ENCODE measurements at places on chromosomes 1 and 21.

DNA sequence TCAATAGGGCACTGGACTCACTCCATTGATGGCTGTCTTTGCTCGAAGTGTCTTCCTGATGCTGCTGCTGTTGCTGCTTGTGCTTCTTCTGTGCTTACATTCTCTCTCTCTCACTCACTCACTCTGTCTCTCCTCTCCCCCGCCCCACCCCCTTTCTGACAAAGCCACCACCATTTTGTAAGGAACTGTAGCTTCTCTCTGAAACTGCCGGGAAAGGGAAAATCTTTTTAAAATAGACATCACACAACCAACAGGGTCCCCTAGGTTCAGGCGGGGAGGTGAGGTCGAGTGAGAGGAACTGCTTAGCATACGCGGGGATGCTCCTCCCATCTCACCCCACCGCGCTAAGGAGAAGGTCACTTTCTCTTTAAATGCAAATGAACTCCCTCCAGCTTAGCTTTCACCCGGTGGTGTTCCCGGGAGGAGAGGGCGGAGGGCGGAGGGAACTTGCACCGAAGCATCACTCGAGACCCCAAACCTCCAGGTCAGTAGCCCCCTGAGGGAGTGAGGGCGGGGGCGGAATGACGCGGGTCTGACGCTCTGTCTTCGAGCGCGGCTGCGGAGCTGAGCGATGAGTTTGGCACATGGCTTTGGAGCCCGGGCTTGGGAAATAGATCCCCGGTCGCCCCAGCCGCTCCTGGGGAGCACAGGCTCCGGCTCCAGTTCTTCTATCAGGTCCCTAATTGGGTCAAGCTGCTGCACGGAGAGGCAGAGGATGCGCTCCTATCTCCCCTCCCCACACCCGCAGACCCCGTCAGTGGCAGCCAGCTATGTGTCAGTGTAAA lies at the start of gene CCDC28B:
CCDC28B (plus strand) TSS at position 370 of the 785 bp plus-strand sequence. CDS start 1,341 bp downstream, outside the sequence.
- peak; percentile 71 for DNase-seq

DNA sequence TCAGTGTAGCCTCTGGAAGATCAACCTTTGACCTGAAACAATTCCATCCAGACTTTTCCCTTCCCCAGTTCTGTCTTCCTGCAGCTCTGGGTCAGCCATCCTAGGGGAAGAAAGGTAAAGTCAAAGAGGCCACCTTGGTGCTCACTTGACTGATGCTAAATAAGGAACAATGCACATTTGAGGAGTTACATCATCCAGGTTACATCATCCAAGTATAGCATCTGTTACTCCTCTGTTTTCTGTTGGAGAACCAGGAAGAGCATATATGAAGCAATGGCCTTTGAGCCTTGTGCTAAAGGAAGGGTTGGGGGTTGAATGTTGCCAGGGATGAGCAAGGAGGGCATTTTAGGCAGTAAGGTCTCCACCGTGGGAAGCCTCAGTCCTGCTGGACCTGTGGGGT lies 3.1 kb upstream of the DSCAM start:
- DNase-seq, result no peak

GRCh38 chr1:209648931-209649776 lies 3.1 kb downstream of the LAMB3 start:
- DNase-seq, result no peak

- DNase-seq, result no peak
Observed at GRCh38 chr1:68173936-68174737, 58.2 kb downstream of the WLS start.

DNA sequence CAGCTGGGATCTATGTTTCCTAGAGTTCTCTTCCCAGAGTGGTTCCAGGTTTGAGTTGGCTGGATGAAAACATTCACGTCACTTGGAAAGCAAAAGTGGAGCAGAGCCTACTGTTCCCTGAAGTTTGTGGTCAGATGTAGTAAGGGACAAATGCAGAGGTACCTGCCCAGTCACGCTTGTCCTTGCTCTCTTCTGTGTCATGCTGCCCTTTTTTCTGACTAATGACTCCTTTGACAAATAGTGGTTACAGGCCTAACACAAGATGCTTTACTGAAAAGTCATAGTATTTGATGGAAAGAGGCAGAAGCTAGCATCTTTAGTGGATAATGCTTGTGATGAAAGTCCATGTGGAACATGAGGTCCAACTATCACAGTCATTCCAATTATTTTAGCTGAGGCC lies 881.4 kb upstream of the B3GALT2 start:
- DNase-seq, result no peak

DNA sequence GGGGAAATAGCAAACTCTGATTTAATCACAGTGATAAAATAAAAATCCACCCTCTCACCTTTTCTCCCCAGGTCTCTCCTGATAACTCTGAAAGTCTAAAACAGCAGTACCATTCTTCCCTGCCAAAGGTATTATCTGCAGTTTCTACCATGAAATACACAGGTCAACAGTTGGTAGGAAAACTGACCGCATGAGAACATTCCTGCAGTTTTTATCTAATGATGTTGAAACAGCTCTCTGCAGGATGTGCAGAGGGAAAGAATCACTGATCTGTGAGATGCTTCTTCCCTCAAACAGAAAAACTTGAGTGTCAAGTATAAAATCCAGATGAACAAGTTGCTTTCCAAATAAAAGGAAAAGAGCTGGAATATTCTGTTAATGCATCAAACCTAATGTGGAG lies 39.1 kb downstream of the KCNJ6 start:
- no peak for DNase-seq

DNA sequence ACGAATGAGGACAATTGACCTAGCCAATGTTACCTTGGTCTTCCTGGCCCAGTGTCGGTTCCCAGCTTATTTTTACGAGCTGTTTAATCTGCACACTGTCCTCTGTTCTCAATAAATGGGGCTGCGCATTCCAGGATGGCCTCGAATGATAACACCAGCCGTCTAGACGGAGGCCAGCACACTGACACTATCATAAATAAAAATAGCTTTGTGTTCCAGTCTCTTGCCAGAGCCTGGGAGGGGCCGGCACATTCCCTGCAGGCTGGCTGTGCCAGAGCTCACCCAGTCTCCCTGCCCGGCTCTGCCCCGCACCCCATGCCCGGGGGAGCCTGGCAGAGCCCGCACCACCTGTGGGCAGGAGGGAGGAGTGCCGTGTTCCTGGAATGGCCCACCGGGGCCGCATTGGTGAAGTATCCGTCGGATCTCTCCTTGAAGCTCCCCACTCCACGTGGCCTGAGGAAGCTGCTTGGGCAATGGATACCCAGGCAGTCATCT lies 92.1 kb downstream of the SPSB1 start:
- no peak for DNase-seq

DNA sequence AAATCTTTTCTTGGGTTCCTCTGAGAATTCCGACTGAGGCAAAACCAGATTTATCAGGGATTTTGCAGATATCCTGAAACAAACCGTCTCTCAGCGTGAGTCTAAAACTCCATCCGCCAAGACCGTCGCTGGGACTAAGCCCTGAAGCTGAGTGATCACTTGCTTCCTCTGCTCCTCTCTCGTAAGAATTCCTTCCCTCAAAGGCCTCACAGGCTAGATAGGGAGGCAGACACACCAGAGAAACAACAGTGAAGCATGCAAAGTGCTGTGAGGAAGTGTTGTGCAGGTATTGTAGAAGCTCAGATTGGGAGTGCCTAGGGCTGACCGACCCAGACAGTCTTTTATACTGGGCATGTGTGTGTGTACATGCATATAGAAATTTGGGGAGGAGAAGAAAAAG lies 119.1 kb downstream of the RGS7 start:
- DNase-seq, result no peak

DNA sequence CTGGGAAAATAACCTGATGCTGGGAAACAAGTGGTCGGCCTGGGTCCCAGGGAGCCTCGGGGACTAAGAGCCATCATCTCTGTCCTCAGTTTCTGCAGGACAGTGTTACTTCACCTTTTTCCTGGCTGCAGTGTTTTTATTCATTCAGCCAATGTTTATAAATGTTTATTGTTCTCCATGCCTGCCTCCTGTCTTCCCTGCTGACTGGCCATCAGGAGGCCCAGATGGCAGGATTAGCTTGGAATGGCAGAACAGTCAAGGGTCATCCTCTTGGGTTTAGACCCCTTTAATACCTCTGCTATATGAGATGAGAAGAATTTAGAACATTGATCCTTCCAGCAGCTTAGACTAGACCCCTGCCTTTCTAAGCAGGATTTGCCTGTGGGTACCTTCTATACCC lies 13.3 kb downstream of the MAPKAPK2 start:
- no peak for DNase-seq

GRCh38 chr1:223741861-223742260 lies 29.5 kb downstream of the CAPN2 start:
- DNase-seq, result no peak

DNA sequence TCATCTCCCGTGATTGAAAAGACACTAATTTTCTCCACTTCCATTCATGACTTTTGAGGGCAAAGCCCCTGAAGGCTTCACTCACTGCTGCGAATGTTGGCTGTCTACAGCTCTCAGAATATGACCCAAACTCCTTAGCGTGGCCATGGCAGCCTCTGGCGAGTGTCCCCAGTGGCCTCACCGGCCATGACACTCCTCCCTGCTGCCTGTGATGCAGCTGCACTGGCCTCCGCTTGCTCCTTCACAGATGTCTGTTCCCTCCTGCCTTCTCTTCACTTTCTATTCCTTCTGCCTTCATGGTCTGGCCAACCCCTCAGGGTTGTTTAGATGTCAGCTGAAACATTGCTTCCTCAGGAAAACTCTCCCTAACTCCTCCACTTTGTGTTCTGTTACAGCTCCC lies 30.8 kb upstream of the PTPRF start:
- DNase-seq, result no peak

- no peak for DNase-seq
Observed at GRCh38 chr1:101945884-101946283, 50.8 kb downstream of the OLFM3 start.

DNA sequence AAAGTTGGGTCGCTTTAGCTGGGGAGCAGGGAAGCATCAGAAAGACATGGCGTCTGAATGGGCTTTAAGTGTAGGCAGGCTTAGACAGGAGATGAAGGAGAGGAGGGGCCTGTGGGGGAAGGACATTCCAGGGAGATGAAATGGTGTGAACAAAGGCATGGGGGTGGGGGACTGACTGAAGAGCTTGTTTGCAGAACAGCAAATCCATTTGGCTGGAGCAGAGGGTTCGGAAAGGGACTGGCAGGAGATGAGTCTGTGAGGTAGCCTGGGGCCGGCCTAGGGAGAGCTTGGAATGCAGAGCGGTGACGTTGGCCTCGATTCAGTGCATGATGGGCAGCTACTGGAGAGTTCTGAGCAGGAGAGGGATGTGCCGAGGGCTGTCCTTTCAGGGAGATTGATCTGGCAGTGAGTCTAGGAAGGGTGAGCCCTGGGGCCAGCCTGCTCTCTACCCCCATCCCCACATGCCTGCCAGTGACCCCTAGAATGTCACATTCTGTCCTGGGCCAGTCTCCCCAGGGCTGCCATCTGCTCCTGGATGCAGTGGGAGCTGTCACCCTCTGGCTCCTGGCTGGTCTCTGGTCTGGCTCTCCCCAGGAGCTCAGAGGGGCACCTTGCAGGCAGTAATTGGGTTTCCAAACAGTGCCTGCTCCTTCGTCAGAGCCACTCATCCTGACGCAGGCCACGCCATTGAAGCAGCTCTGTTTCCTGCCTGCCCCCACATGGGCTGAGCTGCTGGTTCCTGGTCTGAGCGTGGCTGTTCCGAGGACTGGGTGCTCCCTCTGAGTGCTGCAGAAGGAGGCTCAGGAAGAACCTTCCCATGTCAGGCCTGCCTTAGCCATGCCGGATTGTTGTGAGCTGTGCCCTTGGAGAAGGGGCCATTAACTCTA lies 22.3 kb upstream of the TMEM222 start:
- peak; percentile 41 for DNase-seq

- DNase-seq, result no peak
Observed at GRCh38 chr1:78236716-78237115, 190.9 kb downstream of the GIPC2 start.
